ENCODE measurements at places on chromosomes 5 and 9.

GRCh38 chr5:143024228-143024920 is 254.2 kb downstream of the ARHGAP26 start:
- no peak for DNase-seq

DNA sequence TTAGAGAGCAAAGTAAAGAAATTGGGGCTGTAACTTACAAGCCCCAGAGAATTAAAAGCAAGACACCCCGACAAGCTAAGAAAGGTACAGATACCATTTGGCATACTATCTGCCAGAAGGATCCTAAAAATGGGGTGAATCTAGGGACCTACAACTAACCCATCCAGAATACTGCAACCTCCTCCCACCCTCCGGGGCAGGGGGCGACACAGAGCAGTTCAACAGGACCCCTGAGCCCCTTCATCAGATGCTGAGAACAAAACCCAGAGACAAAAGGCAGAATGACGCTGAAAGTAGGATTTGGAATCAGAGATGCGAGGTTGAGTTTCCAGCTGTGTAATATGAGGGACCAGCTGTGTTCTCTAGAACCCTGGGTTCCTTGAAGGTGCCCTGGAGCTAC is 71.2 kb downstream of the EPB41L4B start:
- DNase-seq = no peak

DNA sequence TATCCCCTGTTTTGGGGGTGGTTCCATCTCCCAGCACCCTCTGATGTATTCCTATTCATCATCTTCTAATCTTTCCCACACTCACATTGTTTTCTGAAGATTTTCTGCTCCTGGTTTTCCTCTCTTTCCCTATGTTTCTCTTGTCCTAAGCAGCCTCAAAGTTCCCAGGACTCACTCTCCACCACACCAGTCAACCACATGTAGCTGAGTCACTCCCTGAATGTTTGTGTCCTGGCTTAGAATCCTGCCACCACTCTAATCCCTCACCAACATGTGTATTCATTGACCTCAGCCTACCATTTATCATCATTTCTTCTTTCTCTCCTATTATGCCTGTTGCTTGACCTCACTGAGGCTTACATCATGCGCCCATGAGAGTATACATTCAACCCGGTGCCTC is 282.4 kb upstream of the ADAMTS16 start:
- DNase-seq = peak; percentile 55

DNA sequence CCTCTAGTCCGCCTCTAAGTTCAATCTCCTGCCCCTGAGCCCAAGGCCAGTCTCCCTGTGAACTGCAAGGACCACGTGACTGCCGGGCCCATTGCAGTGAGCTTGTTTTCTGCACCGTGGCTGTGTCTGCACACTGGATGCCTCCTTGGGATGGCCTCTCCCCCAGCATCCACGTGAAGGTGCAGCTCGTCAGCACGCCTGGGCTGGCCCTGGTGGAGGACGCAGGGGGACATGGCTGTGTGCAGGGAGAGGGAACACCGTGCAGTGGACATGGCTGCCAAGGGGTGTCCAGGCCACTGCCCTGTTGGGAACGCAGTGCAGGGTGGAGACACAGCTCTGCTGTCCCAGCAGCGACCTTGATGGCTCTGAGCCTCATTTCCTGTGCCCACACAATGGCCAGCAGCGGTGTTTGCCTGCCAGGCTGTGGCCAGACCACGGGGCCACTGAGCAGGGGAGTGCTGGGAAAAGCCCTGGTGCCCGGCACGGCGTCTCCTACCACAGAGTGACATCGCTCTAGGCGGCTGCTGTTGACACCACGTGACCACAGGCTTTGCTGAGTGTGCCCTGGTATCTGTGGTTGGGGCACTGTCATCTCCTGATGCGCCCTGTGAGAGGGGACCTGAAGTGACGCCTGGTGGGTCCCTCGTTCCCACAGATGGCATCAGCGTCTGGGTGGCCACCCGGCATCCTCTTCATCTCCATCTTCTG is 26.9 kb upstream of the EXOC3 start:
- DNase-seq = no peak

DNA sequence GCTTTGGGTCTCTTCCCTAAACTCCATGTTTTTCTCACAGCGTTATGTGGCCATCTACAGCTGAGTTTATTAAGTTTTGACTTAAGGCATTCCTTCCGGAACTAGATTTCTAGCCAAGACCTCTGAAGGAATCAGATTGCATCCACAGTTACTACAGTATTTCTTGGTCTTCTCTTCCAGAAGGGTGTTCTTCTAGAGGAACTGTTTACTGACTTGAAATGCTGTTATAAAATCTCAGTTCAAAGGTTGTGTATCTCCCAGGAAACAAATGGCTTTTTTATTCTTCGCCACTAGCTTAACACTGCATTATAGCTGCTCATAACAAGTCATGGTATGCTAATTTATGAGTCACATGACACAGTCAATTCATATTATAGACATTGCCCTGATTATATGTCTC is 55.3 kb upstream of the RAD23B start:
- DNase-seq = no peak

- DNase-seq = no peak
Measured at GRCh38 chr5:139293202-139293506, 386 bp upstream of the MATR3 start.

GRCh38 chr5:116813906-116814305 is 239.3 kb upstream of the SEMA6A start:
- DNase-seq = no peak

- DNase-seq = no peak
Measured at GRCh38 chr5:127642949-127643348, 5.9 kb upstream of the CTXN3 start.

- DNase-seq = no peak
Measured at GRCh38 chr9:18980189-18980588, 52.8 kb downstream of the SAXO1 start.

- DNase-seq = no peak
Measured at GRCh38 chr5:68533051-68533450, 317.5 kb downstream of the PIK3R1 start.

GRCh38 chr5:95840956-95841705 is 18.6 kb upstream of the GLRX start:
- no peak for DNase-seq

GRCh38 chr5:145979270-145980223 is 43.2 kb downstream of the SH3RF2 start:
- DNase-seq = no peak

DNA sequence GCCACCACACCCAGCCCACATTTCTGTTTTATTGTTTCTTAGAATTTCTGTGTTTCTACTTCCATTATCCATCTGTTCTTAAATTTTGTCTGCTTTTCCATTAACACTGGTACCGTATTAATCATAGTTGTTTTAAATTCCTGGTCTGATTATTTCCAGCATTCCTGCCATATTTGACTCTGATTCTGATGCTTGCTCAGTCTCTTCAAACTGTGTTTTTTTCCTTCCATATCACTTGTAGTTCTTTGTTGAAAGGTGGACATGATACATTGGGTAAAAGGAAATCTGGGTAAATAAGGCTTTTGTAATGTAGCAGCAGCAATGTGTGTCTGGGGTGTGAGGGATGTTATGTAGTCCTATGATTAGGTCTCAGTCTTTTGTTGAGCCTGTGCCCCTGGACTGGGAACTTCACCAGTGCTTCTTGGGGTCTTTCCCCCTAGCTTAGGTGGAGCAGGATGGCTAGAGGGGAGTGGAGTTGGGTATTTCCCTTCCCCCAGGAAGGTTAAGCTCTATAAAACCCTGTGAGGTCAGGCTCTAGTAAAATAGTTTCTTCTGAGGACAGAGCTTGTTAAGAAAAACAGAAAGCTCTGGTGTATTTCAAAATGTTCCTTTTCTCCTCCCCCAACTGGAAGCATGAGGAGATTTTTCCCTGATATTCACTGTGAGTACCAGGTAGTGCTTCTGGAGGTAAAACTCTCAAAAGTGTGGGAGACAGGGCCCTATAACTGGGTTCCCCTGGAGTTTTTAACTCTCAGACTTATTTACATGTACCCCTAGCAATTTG is 10.1 kb upstream of the TMOD1 start:
- no peak for DNase-seq

DNA sequence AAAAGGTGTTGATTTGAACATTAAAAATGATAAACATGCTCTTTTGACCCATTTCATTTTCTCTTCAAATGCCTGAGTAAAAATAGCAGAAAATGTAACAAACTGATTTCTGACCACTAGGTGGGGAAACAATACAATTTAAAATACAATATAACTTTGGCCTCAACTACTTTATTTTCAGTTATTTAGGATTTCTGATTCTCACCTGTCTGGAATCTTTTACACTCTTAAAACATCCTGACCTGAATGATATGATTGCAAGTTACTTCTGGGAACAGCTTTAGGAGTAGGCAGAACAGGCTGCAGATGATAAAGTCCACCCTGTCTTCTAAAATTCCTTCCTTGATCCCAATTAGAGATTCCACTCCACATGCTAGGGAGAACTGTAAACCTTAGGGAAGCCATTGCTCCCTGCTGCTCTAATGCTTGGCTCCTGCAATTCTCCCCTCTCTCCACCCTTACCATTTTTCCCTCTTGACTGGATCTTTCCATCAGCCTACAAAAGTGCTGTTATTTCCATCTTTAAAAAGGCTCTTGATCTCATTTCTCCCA is 70.3 kb downstream of the FYB1 start:
- no peak for DNase-seq

DNA sequence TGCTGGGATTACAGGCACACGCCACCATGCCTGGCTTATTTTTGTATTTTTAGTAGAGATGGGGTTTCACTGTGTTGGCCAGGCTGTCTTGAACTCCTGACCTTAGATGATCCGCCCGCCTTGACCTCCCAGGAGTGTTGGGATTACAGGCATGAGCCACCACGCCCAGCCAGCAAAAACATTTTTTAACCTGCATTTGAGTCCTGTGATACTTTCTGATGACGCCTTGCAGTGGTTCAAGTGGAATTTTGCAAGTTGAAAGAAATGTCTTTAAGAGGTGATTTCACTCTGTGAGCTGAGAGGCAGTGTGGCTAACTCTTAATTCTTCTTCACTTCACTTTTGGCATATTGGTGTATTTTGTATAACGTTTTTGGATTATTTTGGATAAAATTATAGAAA is 9.1 kb downstream of the ANP32B start:
- no peak for DNase-seq

Data from astrocyte (in vitro differentiated cells and primary cell).